T-helper 1 cell treated with Interleukin-12 subunit alpha and Interleukin-12 subunit beta and Interleukin-4 antibody, amounts not matched to agents 30 ng/mL and 1 ng/mL, for 36 hours (primary cell): ENCODE measurements at places on chromosomes 11 and 22. TPM values are rescaled to one million over a fixed set of nuclear protein-coding genes. Genes with fewer than 3 reads are reported as not detected.

Gene TOMM22
- 97.4 and 102 TPM in 2 replicates for total RNA-seq

Gene SPTBN2
- total RNA-seq: 0.05 and 0.39 TPM in 2 replicates

Gene ZNF202
- total RNA-seq: 16.5 and 20.7 TPM in 2 replicates

Gene PKNOX2
- total RNA-seq: not detected in 2 replicates

Gene CASTOR1
- total RNA-seq: 16.6 and 17.5 TPM in 2 replicates

Gene OR51F2
- total RNA-seq: not detected in 2 replicates

Gene APOA1
- 0.17 and 0.32 TPM in 2 replicates for total RNA-seq

Gene HOATZ
- not detected in 2 replicates for total RNA-seq

Gene BLID
- total RNA-seq: not detected in 2 replicates

Gene CABP4
- total RNA-seq: 3.6 and 4.2 TPM in 2 replicates

Gene BARX2
- total RNA-seq: 2.0 and 2.7 TPM in 2 replicates

Gene SGSM1
- 0.15 and 0.42 TPM in 2 replicates for total RNA-seq

Gene CTNND1
- total RNA-seq: 10.1 TPM in 2 replicates

Gene SCGB1A1
- not detected in 2 replicates for total RNA-seq

Gene NELL1
- total RNA-seq: not detected in 2 replicates

Gene IFITM10
- total RNA-seq: 1.2 and 1.8 TPM in 2 replicates

Gene TESMIN
- 2.5 and 4.6 TPM in 2 replicates for total RNA-seq

Gene RTN4R
- 1.4 and 2.0 TPM in 2 replicates for total RNA-seq

Gene PLEKHA7
- total RNA-seq: 1.3 and 1.8 TPM in 2 replicates

Gene GGTLC3
- not detected in 2 replicates for total RNA-seq

Gene HBE1
- not detected in 2 replicates for total RNA-seq

Gene SORL1
- 117 and 125 TPM in 2 replicates for total RNA-seq

Gene SCN3B
- total RNA-seq: not detected in 2 replicates

Gene GAB4
- total RNA-seq: not detected in 2 replicates

Gene DNAJB13
- total RNA-seq: 0.10 TPM in 1 of 2 replicates, not detected in the other

Gene SHANK2
- total RNA-seq: not detected in 2 replicates

Gene FTH1
- total RNA-seq: 1,168 and 1,205 TPM in 2 replicates

Gene RIMBP3C
- 0.47 and 0.68 TPM in 2 replicates for total RNA-seq
